ENCODE measurements at places on chromosomes 1 and 21. TPM values are rescaled to one million over a fixed set of nuclear protein-coding genes. Genes with fewer than 3 reads are reported as not detected.

GRCh38 chr1:22689505-22689904 lies 21.1 kb upstream of the EPHB2 start:
- peaks cover 14% of the 10 kb centered on the region for H3K27me3 ChIP-seq
- DNase-seq: no peak
- H3K4me3 ChIP-seq: no peak overlapping the region
- no peaks in the 10 kb centered on the region for H3K4me1 ChIP-seq
- H3K27ac ChIP-seq: no peak overlapping the region

GRCh38 chr1:40662864-40663263 lies 2.6 kb downstream of the RIMS3 start:
- peak overlapping the region; percentile 3 for H3K27ac ChIP-seq
- H3K4me1 ChIP-seq: peaks cover 31% of the 10 kb centered on the region
- H3K36me3 ChIP-seq: no peaks in the 10 kb centered on the region
- H3K27me3 ChIP-seq: no peaks in the 10 kb centered on the region
- H3K4me3 ChIP-seq: no peak overlapping the region

DNA sequence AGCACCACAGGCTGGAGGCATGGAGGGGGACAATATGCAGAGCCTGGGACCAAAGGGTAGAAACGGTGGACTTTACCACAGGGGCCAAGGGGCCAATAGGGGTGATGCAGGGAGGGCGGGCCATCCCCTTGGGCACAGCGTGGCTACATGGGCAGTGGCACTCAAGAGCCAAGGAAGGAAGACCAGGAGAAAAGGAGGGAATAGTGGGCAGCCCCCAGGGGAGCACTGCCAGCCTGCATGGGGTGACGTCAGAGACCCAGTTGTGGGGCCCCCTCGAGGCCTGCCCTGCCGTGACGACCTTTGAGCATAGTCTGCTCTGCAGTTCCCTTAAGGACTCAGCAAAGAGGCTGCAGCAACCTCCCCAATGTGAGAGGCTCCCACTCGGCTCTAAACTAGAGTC lies 95.5 kb upstream of the TMPRSS2 start:
- H3K27ac ChIP-seq: no peak overlapping the region
- no peaks in the 10 kb centered on the region for H3K36me3 ChIP-seq
- DNase-seq: no peak
- H3K27me3 ChIP-seq: peaks cover 13% of the 10 kb centered on the region

DNA sequence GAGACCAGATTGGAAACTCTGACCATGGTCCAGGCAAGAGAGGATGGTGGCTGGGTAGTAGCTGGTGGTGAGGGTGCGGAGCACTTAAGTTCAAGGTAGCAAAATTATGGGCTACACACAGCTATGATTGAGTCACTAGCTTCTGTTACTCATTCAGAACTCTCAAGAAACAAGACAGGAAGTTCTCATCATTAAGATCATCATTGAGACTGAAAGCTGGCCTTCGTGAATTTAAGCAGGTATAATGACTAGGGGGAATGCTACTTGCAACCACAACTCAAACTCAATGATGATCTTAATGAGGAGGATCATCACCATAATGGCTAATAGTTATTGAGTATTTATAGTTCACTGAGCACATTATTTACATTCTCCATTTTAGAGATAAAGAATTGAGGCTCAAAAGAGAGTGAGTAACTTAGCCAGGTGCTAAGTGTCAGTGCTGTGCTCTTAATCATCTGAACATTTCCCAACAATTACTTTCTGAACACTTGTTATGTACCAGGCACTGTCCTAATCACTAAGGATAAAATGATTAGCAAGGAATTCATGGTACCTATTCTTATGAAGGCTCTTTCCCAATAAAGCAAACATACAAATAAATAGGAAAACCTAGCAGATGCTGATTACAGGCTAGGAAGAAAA lies 286.3 kb upstream of the C1orf105 start:
- H3K4me1 ChIP-seq: peaks cover 5% of the 10 kb centered on the region
- no peaks in the 10 kb centered on the region for H3K27me3 ChIP-seq
- H3K36me3 ChIP-seq: no peaks in the 10 kb centered on the region
- no peak for DNase-seq
- no peak overlapping the region for H3K4me3 ChIP-seq

GRCh38 chr1:100736324-100736723 lies 16.8 kb downstream of the VCAM1 start:
- H3K27ac ChIP-seq: no peak overlapping the region
- H3K4me3 ChIP-seq: no peak overlapping the region
- no peaks in the 10 kb centered on the region for H3K27me3 ChIP-seq
- no peaks in the 10 kb centered on the region for H3K36me3 ChIP-seq
- no peaks in the 10 kb centered on the region for H3K4me1 ChIP-seq

GRCh38 chr1:59089036-59089798 lies 207.7 kb upstream of the FGGY start:
- H3K4me1 ChIP-seq: peaks cover 9% of the 10 kb centered on the region
- no peak for DNase-seq
- H3K4me3 ChIP-seq: no peak overlapping the region
- no peaks in the 10 kb centered on the region for H3K36me3 ChIP-seq

GRCh38 chr21:14382486-14382834 lies 486 bp downstream of the HSPA13 start:
- peak overlapping the region; percentile 97 for H3K27ac ChIP-seq
- H3K4me3 ChIP-seq: peak overlapping the region; percentile 98
- H3K27me3 ChIP-seq: no peaks in the 10 kb centered on the region
- peaks cover 29% of the 10 kb centered on the region for H3K36me3 ChIP-seq
- peaks cover 37% of the 10 kb centered on the region for H3K4me1 ChIP-seq

- peaks cover 93% of the 10 kb centered on the region for H3K4me1 ChIP-seq
- H3K36me3 ChIP-seq: no peaks in the 10 kb centered on the region
- no peaks in the 10 kb centered on the region for H3K27me3 ChIP-seq
- H3K27ac ChIP-seq: no peak overlapping the region
These were observed 7.5 kb downstream of the NRIP1 start for GRCh38 chr21:15057285-15057684.

- peaks cover 49% of the 10 kb centered on the region for H3K27me3 ChIP-seq
- no peaks in the 10 kb centered on the region for H3K36me3 ChIP-seq
- no peak overlapping the region for H3K4me3 ChIP-seq
These were observed 45.8 kb downstream of the SIM2 start for GRCh38 chr21:36744560-36745231.

- no peaks in the 10 kb centered on the region for H3K36me3 ChIP-seq
- DNase-seq: no peak
- H3K27me3 ChIP-seq: no peaks in the 10 kb centered on the region
- H3K4me3 ChIP-seq: no peak overlapping the region
These were observed 38.9 kb upstream of the GREM2 start for GRCh38 chr1:240650877-240651276.

DNA sequence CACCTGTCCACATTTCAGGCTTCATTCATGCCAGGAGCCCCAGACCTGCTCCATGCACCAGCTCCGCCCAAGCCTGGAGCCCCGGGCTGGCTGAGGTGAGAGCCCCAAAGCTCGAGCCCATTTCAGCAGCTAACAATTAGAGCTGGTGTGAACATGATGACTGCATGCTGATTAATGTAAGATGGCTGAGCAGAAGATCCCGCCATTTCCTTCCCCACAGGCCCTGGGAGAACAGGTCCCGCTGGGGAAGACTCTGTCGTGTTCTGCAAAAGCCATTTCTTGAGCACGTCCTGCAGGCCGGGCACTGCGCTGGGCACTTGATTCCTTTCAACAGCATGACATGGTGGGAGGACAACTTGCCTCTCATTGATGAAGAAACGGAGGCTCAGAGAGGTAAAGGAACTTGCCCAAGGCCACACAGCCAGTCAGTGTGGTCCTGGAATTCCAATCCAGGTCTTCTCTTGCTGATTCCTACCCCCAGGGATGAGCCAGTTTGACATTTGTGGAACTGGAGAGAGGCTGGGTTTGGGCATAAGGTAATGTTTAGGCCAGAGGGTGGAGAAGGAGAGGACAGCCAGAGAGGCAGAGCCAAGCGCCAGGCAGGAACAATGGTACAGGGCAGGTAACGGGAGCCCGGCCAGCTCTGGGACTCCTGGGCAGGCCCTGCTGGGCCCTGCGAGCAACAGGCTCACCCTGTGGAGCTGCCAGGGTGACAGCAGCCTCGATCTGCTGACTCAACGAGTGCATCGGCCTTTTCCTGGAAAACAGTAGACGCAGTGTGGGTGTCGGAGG lies 28.1 kb upstream of the EPHA2 start:
- H3K4me3 ChIP-seq: no peak overlapping the region
- H3K36me3 ChIP-seq: no peaks in the 10 kb centered on the region
- H3K4me1 ChIP-seq: no peaks in the 10 kb centered on the region
- no peak overlapping the region for H3K27ac ChIP-seq

DNA sequence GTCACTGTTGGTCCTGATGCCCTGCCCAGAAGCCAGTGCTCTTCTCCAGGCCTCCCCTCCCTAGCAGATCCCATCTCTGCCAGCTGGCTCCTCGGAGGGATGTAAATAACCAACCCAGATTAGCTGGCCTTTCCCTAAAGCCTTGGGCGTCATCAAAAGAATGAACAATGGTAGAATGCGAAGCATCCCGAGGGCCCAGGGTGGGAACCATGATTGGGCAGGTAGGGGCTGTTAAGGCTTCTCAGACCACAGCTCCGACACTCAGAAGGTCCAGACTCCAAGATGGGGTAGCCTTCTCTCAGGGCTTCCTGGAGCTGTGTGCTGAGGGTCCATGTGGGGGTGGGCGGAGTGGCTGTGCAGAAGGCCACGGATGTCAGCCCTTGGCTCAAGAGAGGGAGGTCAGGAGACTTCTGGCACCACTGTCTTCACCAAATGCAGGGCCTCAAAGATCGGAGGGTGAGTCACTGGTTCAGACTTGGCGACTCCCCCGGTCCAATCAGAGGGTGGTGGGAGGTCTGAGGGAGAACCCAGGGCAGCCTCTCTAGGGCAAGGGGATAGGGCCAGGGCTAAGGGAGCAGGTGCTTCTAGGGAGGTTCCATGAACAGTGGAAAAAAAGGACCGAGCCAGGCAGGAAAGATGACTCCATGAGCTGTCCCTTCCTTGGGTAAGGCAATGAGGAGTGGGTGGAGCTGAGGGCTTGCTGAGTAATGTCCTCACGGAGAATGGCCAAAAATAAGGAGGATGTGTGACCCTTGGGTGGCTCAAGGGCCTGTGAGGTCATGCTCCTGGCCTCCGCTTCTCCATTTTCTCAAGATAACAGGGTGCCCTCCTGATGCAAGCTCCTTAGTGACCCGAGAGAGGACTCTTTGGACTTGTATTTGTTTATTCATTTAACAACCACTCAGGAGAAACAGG lies 58.4 kb upstream of the EPS8L3 start:
- H3K4me3 ChIP-seq: no peak overlapping the region
- H3K27me3 ChIP-seq: no peaks in the 10 kb centered on the region
- DNase-seq: no peak
- peaks cover 10% of the 10 kb centered on the region for H3K4me1 ChIP-seq

- no peak overlapping the region for H3K4me3 ChIP-seq
- H3K27ac ChIP-seq: no peak overlapping the region
- peaks cover 4% of the 10 kb centered on the region for H3K36me3 ChIP-seq
- no peak for DNase-seq
These were observed 14.7 kb downstream of the BTBD19 start for GRCh38 chr1:44822981-44823451.

DNA sequence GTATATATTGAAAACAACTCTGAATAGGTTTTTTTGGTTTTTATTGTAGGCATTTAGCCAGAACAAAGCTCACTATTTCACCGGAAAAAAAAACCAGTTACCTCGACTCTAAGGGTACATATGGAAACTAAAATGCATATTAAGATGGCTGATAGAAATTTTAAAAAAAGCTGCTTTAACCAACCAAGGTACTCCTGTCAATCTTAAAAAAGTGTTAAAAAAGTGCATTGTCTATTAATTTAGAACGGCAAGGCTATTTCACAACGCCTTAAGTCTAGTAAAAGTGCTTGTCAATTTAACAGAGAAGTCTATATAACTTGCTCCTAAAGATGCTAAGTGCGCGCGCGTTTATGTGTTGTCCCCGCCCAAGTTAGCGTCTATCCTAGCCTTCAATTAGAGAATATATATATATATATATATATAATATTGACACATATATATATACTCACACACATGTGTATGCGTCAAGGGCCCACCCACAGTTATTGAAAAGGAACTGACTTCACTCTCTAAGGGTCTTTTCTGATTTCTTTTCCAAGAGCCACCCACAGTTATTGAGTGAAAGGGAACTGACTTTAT lies 934 bp downstream of the ASPM start:
- peaks cover 29% of the 10 kb centered on the region for H3K4me1 ChIP-seq
- no peaks in the 10 kb centered on the region for H3K27me3 ChIP-seq
- no peak overlapping the region for H3K27ac ChIP-seq
- DNase-seq: no peak
- peak overlapping the region; percentile 94 for H3K4me3 ChIP-seq

DNA sequence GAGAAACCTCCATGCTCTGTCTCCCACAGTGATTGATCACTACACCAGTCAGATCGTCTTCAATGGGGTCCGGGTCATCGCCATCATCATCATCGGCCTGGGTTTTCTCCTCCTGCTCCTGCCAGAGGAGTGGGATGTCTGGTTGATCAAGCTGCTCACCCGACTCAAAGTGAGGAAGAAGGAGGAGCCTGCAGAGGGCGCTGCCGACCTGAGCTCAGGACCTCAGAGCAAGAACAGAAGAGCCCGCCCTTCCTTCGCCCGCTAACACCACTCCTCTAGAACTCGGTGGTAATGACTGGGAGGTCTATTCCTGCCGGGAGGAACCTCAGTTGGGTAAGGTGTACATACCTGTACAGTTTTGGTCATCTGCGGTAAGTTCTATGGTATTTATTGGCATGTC lies 50.3 kb upstream of the COA6 start:
- peaks cover 25% of the 10 kb centered on the region for H3K4me1 ChIP-seq
- peaks cover 30% of the 10 kb centered on the region for H3K27me3 ChIP-seq
- H3K27ac ChIP-seq: no peak overlapping the region
- H3K36me3 ChIP-seq: no peaks in the 10 kb centered on the region
- no peak for DNase-seq
- no peak overlapping the region for H3K4me3 ChIP-seq

- peaks cover 3% of the 10 kb centered on the region for H3K36me3 ChIP-seq
- no peak overlapping the region for H3K27ac ChIP-seq
- no peaks in the 10 kb centered on the region for H3K4me1 ChIP-seq
- H3K4me3 ChIP-seq: no peak overlapping the region
- no peaks in the 10 kb centered on the region for H3K27me3 ChIP-seq
- DNase-seq: no peak
These were observed 44.5 kb downstream of the SLC22A15 start for GRCh38 chr1:116020668-116021272.

- peaks cover 2% of the 10 kb centered on the region for H3K27me3 ChIP-seq
- H3K4me1 ChIP-seq: no peaks in the 10 kb centered on the region
- no peak overlapping the region for H3K4me3 ChIP-seq
These were observed 34.0 kb downstream of the ST6GALNAC5 start for GRCh38 chr1:76901158-76901767.

DNA sequence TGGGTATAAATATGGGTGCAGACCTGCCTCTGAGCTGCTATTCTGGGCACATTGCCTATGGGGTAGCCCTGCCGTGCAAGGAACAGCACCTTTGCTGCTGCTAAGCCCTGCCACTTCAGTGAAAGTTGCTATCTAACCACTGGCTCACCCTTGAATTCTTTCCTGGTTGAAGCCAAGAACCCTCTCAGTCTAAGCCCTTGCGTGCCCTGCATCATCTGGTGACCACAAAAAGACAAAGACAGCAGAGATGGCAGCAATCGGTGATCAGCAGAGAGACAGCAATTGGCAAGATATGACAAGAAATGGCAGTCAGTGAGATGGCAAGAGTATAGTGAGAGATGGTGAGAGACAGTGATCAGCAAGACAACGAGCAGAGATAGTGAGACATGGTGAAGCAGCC lies 418.3 kb downstream of the MATN1 start:
- DNase-seq: no peak
- H3K27me3 ChIP-seq: peaks cover 10% of the 10 kb centered on the region
- no peak overlapping the region for H3K27ac ChIP-seq
- H3K36me3 ChIP-seq: no peaks in the 10 kb centered on the region
- no peaks in the 10 kb centered on the region for H3K4me1 ChIP-seq
- H3K4me3 ChIP-seq: no peak overlapping the region

ALX3 gene
- not detected for total RNA-seq

NECAP2 gene
- total RNA-seq: 88.4 TPM

C1orf167 gene
- total RNA-seq: not detected

TSSK3 gene
- 6.1 TPM for total RNA-seq

CELA2A gene
- total RNA-seq: not detected

TNFRSF4 gene
- total RNA-seq: 0.86 TPM

CNIH3 gene
- total RNA-seq: 1.8 TPM

TTC24 gene
- total RNA-seq: 19.6 TPM

RSPO1 gene
- not detected for total RNA-seq
